ENCODE measurements at places on chromosomes 2 and 18.

- DNase-seq = no peak
Measured at GRCh38 chr2:166775176-166775575, 113.1 kb upstream of the XIRP2 start.

DNA sequence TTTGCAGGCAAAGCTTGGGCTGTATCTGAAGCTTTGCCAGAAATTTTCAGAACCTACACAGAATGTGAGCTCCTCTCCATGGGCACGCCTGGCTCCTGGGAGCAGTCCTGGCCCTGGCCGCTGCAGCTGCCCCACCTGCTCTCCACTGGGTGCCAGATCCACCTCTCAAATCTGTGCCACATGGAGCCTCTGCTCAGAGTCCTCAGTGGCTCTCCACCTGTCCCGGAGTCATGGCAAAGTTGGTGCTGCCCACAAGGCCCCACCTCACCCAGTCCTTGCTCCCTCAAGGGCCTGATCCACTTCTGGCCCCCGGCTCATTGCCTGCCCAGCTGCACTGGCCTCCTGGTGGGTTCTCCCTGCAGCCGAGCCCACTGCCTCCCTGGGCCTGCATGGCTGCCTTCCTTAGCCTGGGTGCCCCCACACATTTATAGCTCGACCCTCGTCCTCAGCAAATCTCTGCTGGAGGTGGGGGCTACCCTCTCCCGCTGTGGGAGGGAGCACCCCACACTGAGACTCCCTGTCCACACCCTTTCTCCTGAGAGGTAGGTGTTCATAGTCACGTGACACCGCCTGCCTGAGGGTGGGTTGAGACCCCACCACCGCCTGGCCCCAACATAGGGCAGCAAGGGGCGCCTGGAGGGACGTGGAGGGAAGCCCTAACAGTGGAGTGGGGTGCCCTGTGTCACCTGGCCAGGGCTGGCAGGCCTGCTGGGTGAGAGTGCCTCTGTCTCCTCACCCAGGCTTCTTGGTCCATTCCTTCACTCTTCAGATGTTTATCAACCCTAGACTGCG is 224.1 kb downstream of the SH3RF3 start:
- no peak for DNase-seq

DNA sequence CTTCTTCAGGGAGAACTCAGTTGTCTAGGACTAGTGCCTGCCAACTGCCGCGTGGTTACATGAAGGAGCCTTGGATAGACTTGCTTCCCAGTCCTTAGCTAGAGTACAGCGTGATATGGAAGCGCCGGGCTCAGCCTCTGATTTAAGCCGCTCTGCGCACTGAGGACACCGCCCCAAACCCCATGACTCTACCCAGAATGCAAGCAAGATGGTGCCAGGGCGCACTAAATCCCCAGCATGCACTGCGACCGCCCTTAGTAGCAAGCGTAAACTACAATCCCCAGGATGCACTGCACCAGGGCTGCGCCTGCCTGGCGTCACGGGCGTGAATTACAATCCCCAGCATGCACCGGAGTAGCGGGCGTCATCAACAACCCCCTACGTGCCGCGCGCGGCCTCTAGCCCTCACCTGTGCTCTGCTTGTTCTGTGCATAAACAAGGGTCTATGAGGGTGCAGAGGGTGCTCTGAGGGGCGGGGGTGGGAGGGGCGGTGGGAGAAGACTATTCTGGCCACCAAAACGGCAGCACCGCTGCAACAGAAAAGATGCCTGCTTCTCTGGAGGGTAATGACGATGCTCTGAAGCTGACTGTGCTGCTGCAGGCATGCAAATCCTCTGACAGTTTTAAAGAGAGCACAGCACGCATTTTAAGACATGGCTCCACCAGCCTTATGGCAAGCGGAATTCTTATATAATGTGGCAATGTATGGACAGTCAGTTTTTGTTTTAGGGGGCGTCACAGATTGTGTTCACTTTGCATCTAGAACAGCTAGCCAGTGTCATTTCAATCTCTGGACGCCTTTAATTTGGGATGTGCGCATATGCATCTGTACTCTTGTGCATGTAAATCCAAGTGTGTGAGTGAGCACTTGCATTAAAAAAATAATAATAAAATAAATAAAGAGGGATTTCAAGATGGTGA is 282.5 kb upstream of the MYT1L start:
- DNase-seq = peak; percentile 99

DNA sequence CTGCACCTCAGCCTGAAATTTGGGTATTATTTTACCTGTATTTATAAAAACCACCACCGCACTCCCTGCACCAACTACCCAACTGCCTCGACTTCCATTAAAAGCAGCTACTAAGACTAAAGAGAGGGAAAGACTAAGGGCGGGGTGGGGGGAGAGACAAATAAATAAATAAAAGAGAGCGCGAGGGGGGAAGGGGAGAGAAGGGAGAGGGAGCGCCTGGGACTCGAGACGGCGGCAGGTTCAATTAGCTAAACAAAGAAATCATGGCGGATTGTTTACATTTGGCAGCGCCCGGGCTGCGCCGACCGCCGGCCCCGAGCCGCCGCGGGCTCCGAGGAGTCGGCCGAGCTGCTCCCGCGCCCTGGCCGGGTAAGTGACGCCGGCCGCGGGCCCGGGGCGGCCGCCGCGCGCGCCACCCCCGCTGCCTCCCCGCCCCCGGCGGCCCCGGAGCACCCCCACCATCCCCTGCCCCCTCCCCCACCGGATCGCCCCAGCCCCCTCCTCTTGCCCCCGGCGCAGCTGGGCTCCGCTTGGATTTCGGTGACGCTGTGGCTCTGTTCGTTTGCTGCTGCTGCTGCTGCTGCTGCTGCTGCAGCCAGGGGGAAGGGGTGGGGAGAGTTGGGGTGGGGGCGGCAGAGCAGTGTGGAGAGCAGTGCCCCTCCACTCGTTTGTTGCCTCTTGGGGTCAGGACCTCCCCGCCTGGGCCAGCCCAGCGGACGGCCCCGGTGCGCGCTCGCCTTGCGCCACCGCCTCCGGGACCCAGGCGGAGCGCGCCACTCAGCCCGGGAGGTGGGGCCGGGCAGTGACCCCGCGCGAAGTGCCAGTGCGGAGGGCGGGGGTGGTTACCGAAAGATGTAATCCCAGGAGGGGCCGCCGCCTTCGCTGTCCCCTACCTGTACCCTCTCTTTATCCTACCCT is 187.2 kb upstream of the FANCL start:
- DNase-seq = peak; percentile 83

GRCh38 chr18:21682371-21683051 is 22.1 kb downstream of the ABHD3 start:
- peak; percentile 36 for DNase-seq

- peak; percentile 47 for DNase-seq
Measured at GRCh38 chr2:73156539-73157124, 43.9 kb upstream of the RAB11FIP5 start.

DNA sequence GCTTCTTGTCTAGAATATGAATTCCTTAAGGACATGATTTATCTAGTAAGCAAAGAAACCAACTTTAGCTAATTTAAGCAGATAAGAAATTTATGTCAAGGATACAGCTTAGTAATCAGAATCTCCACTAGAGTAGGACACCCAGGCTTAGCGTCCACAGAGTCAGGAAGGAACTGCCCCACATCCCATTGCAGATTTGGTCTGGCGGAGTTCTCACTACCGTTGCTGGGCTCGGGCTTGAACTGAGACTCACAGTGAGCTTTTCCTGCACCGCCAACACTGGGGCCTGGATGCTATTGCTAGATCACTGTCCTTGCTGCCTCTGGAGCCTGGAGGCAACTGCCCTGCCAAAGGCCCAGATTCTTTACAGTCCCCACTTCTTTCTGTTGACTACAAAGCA is 68.1 kb downstream of the SMAD4 start:
- DNase-seq = no peak

DNA sequence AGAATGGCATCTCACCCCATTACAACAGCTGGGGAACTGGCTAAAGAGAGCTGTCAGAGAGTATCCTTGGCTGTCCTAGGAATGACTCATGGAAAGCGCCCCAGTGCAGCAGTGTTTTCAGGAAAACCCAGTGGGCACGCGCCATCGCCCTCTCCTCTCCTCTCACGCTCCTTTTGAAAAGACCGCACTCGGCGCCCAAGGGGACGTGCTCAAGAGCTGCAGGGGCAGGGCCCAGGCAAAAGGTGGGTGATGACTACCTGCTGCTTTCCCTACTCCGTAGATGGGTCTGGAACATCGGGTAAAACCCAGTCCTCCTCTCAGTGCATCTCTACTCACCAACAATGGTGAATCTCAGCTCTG is 68.1 kb downstream of the EMILIN2 start:
- no peak for DNase-seq

GRCh38 chr2:68911709-68912108 is 40.5 kb upstream of the BMP10 start:
- DNase-seq = no peak

DNA sequence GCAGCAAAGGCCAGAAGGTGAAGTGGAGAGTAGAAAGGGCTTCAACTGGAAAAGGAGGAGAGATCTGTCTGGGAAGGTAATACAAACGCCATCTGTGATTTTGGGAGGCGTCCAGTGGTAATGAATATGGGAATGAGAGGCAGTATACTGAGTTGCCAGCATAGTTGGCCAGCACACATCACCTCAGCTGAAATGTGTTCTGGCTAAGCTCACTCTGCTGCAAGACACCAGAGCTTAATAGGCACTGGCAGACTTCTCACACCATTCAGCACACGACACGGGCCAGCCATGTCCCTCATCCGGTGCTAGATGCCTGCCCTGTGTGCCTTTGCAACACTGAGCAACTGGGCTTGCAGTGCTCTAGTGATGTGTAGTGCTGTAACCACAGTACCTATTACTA is 277.1 kb downstream of the PIEZO2 start:
- peak; percentile 54 for DNase-seq

DNA sequence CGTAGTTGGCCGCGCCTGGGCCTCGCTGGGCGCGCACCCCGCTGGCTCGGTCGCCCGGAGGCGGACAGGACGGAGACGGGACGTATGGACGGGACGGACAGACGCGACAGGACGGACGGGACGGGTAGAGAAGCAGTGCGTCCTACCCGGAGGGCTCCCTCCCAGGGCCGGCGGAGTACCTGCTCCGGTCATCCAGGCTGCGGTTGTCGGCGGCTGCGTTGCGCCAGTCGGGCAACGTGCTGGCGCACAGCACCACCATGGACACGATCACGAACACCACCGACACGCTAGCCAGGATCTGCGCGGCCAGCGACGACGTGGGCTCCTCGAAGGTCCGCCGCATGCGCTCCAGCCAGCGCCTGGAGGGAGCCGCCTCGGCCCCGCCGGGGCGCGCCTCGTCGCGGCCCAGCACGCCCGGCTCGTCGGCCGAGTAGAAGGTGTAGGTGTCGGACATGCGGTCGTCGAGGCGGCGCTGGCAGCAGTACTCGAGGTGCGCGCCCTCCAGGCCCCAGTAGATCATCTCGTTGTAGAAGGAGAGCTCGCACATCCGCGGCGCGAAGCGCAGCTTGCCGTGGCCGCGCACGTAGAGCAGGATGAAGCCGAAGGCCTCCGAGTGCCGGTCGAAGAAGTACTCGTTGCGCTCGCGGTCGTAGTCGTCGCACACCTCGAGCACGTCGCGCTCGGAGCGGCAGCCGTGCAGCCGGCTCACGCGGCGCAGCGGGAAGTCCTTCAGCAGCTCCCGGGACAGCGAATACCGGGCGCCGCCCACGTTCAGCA is 903 bp downstream of the KCNG3 start:
- peak; percentile 48 for DNase-seq

GRCh38 chr2:27427863-27428212 is 593 bp upstream of the NRBP1 start:
- DNase-seq = no peak

GRCh38 chr2:235043762-235044500 is 92.1 kb downstream of the SH3BP4 start:
- no peak for DNase-seq

DNA sequence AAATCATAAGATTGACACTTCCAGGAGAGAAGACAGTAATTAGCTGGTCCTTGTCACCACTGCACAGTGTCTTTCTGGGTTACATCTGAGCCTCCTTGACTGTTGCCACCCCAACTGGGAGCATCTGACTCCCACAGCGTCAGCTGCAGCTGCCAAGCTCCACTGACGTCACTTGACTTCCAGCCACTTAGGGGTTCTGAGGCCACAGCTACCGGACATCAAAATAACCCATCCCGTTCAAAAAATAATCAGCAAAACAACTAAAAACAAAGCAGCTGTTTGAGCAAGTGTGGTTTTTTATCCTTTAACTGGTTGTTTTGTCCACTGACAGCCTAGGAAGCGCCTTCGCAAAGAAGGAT is 206.5 kb upstream of the AGAP1 start:
- DNase-seq = peak; percentile 57

DNA sequence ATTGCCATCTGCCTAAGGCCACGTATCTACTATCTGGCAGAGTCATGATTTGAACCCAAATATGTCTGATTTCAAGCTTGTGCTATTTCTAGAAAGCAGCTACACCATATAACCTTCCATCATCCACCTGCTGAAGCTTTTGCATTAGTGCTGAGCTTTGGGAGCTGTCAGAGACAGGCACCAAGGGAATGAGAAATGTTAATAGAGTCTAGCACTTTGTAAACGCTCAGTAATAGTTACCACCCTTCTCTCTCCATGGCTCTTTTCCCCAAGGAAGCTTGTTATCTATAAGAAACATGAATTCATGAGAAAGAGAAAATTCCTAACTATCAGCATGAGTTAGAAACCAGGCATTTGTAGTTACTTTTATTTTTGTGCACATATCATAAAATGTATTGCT is 151.5 kb downstream of the CPS1 start:
- DNase-seq = peak; percentile 11

- no peak for DNase-seq
Measured at GRCh38 chr2:132424526-132425121, 8.0 kb downstream of the GPR39 start.

- DNase-seq = peak; percentile 84
Measured at GRCh38 chr2:138827426-138828054, 47.4 kb upstream of the NXPH2 start.

- DNase-seq = no peak
Measured at GRCh38 chr18:36374262-36374661, 76.7 kb downstream of the FHOD3 start.

GRCh38 chr2:52895726-52896340 is 871.8 kb upstream of the CHAC2 start:
- no peak for DNase-seq

- no peak for DNase-seq
Measured at GRCh38 chr2:94984964-94985575, 40.4 kb upstream of the MAL start.

- DNase-seq = no peak
Measured at GRCh38 chr2:140597205-140597604, 1533.6 kb downstream of the LRP1B start.

DNA sequence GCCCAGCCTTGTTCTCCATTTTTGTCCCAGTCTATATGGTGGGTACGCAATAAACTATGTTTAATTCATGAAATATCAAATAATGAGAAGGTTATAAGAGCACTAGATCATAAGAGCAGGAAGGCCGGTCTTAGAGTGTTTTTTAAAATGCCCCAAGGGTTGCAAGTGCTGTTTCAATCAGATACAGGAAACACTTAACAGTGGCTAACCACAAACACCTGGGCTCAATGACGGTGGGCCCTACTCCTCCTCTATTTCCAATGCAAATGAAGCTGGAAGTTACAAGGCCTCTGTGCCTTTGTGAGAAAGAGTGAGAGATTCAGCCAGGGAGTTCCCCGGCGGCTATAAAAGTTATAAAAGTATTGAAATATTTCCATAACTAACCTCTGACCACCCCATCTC is 18.9 kb upstream of the WDR33 start:
- DNase-seq = no peak

- DNase-seq = no peak
Measured at GRCh38 chr2:59068255-59068654, 827.1 kb upstream of the FANCL start.

GRCh38 chr2:112035786-112036185 is 19.3 kb upstream of the TMEM87B start:
- DNase-seq = no peak

- DNase-seq = no peak
Measured at GRCh38 chr2:69152847-69153583, 140.0 kb downstream of the ANTXR1 start.

All from brain (organoid and tissue), 16 donors.